Activated naive CD4-positive, alpha-beta T cell treated with anti-CD3 and anti-CD28 coated beads, Interleukin-2, amount 50 U/mL, for 72 hours (primary cell): ENCODE measurements at places on chromosomes 3 and 15. TPM values are rescaled to one million over a fixed set of nuclear protein-coding genes. Genes with fewer than 3 reads are reported as not detected.

Gene PSTPIP1
- total RNA-seq, result 95.5 TPM

Gene FBXW12
- not detected for total RNA-seq

Gene SNTN
- total RNA-seq, result not detected

- no peak for DNase-seq
Observed at GRCh38 chr15:76529911-76530310, 193.3 kb downstream of the ISL2 start.

DNA sequence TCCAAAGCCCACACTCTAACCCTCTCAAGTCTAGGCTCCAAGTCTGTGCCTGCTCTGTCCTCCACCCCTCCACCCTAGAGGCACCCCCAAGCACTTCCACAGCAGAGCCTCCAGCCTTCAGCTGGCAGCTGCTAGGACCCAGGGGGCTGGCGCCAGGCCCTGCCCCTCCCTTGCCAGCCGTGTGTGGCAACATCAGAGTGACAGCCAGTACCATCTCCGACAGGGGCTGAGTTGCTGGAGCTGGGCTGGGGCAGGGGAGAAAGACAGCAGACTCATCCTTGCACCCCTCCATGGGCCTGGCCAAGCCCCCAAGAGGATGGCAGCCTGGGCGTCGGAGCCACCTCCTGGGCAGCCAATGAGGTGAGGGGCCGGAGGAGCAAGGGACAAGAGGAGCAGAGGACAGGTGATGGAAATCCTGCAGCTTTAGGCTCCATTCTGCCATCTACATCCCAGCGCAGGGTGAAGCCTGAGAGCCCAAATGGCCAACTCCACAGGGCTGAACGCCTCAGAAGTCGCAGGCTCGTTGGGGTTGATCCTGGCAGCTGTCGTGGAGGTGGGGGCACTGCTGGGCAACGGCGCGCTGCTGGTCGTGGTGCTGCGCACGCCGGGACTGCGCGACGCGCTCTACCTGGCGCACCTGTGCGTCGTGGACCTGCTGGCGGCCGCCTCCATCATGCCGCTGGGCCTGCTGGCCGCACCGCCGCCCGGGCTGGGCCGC, at the start of gene GPR62:
Gene GPR62 (plus strand): TSS at position 207 of the 718 bp plus-strand sequence. CDS start 272 bp downstream, at position 479.
- no peak for DNase-seq

- no peak for DNase-seq
Observed at GRCh38 chr15:29970402-29970695, 112.4 kb upstream of the GOLGA8J start.

GRCh38 chr3:22318325-22318724, 567.3 kb upstream of the ZNF385D start:
- no peak for DNase-seq

GRCh38 chr3:15903759-15904720, 106.3 kb upstream of the ANKRD28 start:
- DNase-seq, result no peak
